Stimulated activated naive CD8-positive, alpha-beta T cell treated with anti-CD3 and anti-CD28 coated beads, Interleukin-15, amount 100 ng/mL, for 72 hours (primary cell): ENCODE measurements at places on chromosomes 1 and 21.

DNA sequence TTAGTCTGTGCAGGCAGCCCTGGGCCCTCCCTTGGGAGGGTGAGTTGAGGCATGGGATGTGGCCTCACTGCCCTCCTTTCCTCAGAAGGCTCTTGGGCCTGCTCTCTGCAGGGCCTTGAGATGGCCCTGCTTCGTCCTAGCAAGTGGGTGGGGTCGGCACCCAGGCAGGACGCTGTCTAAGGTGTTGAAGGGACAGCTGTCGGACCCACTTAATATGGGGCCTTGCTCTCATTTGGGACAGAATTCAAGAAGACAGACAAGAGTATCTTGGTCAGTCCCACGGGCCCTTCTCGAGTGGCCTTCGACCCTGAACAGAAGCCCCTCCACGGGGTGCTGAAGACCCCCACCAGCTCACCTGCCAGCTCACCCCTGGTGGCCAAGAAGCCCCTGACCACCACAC is 26.0 kb upstream of the PDXK start:
- no peak for DNase-seq

DNA sequence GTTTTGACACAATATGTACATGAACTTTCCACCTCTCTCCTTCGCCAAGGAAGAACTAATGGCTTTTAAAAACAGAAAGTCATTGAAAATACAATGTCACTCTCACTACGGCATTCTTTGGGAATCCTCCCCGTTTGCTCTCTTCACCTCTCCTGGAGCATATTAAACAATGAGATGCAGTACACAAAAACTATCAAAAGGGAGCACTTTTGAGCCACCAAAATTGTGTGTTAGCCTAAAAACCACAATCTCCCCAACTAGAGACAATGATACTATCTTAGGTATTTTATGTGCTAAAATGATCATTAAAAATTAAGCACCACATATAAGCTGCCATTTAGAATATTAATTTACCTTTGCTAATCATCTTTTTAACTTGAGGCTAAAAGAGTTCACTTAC is 425.5 kb downstream of the KCTD3 start:
- DNase-seq: no peak

DNA sequence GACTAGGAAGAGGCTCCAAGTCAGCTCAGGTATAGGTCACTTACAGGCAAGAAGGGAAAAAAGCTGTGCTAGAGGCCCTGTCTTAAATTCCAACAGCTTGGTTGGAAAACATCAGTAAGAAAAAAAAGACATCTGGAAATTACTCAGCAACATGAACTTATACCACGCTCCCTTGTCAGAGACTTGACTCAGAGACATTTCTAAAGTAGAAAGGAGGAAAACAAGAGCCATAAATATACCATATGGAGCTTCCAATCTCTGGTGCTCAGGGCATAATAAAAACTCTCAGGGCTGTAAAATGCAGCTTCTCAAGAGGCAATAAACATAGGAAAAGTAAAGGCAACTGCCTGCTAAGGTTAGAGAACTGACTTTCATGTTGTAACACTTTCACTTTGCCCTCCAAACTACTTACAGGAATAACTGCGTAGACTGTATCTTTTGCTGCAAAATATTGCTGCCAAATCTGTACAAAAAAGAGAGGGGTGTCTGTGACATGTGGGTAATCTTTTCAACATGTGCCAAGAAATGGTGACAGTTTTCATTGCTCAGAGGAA is 14.7 kb downstream of the ATPAF1 start:
- no peak for DNase-seq

- DNase-seq: no peak
Measured at GRCh38 chr21:44398499-44398898, 45.1 kb downstream of the TRPM2 start.

DNA sequence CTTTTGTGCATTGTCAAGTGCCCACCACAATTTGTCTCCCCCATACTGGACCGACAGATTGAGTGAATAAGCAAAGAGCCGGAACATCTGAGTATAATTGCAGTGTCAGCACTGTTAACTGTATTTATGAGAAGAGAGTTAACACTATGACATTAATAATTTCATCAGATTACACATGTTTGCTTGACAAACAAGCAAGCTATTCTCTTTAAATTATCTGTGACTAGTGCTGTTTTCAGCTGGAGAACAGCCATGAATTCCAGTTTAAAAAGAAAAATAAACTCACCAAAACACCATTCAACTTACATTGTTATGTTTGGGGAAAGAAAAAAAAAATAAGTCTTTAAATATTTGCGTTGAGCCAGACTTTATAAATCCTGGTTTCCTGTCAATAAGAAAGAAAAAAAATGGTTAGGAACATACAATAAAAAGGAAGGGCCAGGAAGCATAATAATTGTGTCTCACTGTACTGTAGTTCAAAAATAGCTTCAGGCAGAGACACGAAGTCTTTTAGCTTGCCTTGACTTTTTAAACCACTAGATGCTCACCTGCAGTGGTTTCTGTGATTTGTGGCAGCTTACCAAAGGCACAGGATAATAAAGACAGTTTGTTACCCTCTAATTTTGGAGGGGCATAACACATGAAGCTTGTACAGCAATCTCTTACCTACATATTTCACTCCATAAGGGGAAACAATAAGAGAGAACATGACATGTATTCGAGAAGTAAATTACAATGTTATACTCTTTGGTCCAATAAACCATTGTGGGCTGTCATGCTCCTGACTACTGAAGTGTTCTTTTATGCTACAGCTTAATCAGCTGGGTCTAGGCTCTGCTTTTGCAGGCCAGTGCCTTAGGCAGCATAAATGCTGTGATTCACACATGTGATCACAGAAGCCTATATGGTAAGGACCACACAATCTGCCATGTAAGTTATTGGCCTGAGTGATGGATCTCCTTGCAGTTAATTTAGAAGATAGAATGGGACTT is 302.0 kb upstream of the ADGRL2 start:
- no peak for DNase-seq

DNA sequence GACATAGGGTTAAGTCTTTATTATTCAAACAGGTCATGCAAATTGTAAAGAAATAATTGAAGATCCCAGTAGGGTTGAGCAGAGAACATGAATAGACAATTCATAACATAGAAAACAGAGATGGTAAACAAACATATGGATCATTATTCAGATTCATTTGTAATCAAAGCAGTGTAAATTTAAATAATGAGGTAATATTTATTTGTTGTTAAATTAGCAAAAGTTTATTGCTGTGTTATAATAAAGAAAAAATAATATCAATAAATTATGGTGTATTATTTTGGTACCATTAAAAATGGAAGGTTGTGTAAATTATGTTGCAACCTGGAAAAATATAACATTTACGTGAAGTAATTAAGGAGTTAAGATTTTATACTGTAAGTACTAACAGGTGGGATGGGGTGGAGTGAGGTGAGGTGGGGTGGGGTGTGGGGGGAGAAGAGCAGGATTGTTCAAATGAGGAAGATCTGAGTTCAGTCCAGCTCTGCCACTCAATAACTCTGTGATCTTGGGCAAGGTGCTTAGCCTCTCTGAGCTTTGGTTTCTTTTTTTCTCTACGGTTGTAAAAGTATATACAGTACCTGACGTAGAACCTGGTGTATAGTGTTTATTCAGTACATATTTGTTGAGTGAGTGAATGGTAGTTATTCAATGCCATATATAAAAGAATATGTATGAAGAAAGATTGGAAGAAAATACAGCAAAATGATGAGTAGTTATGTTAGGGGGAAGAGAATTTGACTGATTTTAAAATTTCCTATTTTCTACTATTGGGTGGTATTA is 140.3 kb upstream of the KIF26B start:
- no peak for DNase-seq

GRCh38 chr1:227887697-227888403 is 59.9 kb downstream of the WNT9A start:
- no peak for DNase-seq

- no peak for DNase-seq
Measured at GRCh38 chr1:180970333-180971079, 52.2 kb downstream of the STX6 start.

- DNase-seq: no peak
Measured at GRCh38 chr21:16420031-16420724, 690.4 kb downstream of the USP25 start.

DNA sequence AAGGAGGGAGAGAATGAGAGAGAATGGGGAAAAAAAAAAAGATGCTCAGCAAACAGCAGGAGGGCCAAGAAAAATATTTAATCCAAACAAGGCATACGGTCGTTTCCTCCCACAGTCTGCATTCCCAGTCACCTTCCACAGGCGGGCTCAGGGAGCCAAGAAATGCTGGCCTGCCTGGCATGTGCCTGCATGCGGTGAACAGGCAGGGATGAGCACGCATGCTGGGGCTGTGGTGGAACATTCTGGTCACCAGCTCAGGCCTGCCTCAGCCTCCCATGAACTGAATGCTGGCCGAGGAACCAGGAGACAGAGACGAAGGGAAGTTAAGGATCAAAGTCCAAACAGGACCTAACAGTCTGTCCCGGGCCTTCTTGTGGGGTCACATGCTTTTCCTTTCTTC is 335.3 kb downstream of the ASTN1 start:
- no peak for DNase-seq

GRCh38 chr1:68117416-68117815 is 67.0 kb upstream of the DIRAS3 start:
- no peak for DNase-seq

- DNase-seq: no peak
Measured at GRCh38 chr1:205632669-205633169, 908 bp upstream of the ELK4 start.

GRCh38 chr1:201493757-201494617 is 12.9 kb downstream of the CSRP1 start:
- no peak for DNase-seq

GRCh38 chr1:226100436-226101391 is 38.2 kb downstream of the H3-3A start:
- no peak for DNase-seq

DNA sequence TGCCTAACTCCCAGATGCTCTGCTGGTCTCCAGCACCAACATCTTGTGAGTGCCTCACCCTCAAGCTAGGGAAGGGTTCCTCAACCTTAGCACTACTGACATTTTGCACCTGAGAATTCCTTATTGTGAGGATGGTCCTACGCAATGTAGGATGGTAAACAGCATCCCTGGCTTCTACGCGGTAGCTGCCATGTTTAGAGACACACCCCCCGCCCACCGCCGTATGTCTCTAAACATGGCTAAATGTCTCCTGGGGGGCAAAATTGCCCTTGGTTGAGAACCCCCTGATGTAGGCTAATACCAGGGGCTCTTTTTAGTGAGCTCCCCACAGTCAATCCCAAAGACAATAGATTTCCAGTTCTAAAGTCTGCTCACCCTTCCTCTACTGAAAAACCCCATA is 2.5 kb upstream of the MAP7D1 start:
- DNase-seq: no peak

DNA sequence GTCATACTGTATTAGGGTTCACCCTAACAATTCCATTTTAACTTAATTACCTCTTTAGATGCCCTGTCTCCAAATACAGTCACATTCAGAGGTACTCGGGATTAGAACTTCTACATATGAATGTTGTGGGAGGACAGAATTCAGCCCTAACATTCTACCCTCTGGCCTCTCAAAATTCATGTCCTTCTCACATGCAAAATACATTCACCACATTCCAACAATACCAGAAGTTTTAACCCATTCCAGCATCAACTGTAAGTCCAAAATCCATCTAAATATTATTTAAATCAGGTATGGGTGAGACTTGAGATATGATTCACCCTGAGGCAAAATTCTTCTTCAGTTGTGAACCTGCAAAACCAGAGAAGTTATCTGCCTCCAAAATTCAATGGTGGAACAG is 14.5 kb downstream of the LY9 start:
- DNase-seq: no peak

GRCh38 chr1:180231506-180231921 is 1.4 kb downstream of the LHX4 start:
- DNase-seq: peak; percentile 35

DNA sequence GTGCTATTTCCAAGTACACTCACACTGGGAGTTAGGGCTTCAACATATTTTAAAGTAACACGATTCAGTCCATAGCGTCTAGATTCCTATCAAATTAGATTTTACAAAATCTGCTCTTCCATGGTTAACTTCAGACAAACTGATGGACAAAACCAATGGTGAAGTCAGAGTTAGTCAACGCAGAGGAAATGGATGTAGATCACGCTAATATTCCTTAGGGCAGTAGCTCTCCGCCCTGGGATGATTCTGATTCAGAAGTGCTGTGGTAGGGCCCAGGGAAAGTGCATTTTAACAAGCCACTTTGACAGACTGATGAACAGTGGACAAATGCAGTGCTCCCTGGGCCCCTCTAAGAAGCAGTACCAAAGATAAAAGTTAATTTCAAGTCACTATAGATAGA is 83.2 kb downstream of the HIVEP3 start:
- no peak for DNase-seq

GRCh38 chr1:48532976-48533375 is 61.0 kb upstream of the SPATA6 start:
- DNase-seq: no peak

DNA sequence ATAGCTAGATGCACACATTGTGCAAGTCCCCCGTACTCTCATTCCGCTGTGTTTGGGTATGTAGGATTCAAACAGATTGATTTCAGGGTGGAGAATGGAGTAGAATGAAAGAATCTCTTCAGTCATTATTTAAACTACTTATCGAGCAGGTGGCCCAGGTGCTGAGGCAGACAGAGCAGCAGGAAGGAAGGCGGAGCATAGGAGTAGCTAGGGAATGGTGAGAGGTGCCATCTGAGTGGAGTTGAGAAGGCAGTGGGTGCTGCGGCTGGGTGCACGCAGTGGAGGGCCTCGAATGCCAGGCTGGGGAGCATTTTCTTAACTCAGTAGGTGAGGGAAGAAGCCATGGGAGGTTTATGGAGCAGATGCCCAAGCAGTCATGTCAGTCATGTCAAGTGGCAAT is 45.2 kb upstream of the CD101 start:
- no peak for DNase-seq

DNA sequence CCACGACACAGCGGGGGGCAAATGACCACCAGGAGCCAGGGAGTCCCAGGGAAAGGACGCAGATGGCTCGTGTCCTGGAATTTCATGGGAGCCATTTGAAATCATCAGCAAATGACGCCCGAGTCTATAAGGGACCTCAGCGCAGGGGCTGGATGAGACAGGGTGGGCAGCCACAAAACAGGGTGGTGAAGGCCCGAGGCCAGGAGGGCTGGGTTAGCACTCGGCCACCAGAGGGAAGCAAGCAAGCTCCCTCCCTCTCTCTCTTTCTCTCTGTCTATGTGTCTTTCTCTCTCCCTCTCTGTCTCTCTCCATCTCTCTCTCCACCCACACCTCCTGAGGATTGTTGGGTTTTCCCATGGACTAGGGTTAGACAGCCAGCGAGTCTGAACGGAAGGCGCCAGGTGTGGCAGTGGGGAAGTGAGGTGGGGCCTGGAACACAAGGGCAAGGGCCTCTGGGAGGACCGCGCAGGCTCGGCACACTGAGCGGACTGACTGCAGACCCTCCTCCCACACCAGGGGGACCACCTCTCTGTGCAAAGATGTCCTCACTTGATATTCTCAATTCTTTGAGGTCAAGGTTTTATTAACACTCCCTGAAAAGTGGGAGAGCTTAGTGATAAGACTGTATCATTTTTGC is 73.8 kb upstream of the TMPRSS2 start:
- no peak for DNase-seq

- DNase-seq: no peak
Measured at GRCh38 chr1:109864047-109864822, 46.4 kb upstream of the CSF1 start.
